ENCODE measurements at places on chromosomes 7 and 10.

DNA sequence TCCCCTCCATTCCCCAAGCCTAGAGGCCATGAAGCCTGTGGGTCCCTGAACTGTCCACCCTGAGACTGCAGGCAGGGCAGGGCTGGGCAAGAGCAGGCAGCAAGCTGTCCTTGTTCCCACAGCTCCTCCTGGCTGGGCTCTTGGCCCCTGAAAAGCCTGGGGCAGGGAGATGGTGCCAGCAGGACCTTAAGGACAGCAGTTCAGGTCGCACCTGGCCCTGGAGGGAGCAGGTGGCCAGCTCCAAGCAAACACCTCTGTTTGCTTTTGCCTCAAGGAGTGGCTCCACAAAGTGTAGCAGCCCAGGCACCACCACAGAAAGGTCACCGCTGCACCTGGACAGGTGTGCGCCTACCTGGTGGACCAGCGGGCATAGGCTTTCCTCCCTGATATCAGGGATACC lies 5.2 kb downstream of the RET start:
- DNase-seq: no peak

DNA sequence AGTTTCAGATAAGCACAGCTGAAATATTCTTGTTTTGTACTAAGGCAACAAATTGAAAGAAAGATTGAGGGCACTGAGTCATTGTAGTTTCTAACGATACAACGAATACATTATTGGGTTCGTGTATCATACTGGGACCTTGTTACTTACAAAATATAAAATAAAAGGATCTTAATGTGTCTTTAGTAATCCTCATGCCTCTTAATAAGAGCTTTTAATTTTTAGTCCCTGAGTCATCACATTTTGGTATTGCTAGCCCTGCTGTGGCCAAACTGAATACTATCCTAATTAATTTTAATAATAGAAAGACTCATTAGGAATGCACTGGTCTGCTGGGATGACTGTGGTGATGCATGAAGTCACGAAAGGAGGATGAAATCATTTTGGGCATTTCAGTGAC lies 309.7 kb downstream of the EXOC4 start:
- DNase-seq: no peak

DNA sequence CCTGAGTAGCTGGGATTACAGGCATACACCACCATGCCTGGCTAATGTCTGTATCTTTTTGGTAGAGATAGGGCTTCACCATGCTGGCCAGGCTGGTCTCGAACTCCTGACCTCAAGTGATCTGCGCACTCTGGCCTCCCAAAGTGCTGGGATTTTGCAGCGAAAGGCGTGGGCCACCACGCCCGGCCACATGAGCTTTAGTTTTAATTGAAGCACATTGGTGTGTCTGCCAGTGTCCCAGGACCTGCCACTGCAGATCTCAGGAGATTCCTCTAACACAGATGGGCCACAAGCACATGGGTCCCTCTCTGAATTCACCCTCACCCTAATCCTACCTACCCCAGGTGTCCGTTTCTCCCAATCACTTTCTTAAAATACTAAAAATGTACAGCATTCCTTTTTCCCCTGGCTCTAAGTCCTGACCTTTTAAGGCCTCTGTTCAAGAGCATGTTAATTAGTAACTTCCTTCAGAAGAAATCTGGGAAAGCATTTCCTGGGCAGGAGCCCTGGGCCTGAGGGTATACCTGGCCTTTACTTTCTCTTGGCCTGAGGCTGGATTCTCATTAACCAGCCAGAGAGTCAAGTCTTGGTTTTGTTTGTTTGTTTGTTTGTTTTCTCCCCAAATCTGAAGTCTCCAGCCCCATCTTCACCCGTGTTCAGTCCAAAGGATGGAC lies 82.6 kb downstream of the PRPF18 start:
- DNase-seq: no peak

- no peak for DNase-seq
Observed at GRCh38 chr7:150642926-150643325, 10.7 kb upstream of the GIMAP6 start.

- DNase-seq: peak; percentile 64
Observed at GRCh38 chr7:150451097-150451793, 815 bp downstream of the GIMAP8 start.

GRCh38 chr10:49053053-49053997 lies 62.0 kb downstream of the VSTM4 start:
- no peak for DNase-seq

- DNase-seq: no peak
Observed at GRCh38 chr7:24974026-24974832, 5.7 kb downstream of the OSBPL3 start.

- no peak for DNase-seq
Observed at GRCh38 chr7:29975561-29975960, 14.0 kb downstream of the SCRN1 start.

DNA sequence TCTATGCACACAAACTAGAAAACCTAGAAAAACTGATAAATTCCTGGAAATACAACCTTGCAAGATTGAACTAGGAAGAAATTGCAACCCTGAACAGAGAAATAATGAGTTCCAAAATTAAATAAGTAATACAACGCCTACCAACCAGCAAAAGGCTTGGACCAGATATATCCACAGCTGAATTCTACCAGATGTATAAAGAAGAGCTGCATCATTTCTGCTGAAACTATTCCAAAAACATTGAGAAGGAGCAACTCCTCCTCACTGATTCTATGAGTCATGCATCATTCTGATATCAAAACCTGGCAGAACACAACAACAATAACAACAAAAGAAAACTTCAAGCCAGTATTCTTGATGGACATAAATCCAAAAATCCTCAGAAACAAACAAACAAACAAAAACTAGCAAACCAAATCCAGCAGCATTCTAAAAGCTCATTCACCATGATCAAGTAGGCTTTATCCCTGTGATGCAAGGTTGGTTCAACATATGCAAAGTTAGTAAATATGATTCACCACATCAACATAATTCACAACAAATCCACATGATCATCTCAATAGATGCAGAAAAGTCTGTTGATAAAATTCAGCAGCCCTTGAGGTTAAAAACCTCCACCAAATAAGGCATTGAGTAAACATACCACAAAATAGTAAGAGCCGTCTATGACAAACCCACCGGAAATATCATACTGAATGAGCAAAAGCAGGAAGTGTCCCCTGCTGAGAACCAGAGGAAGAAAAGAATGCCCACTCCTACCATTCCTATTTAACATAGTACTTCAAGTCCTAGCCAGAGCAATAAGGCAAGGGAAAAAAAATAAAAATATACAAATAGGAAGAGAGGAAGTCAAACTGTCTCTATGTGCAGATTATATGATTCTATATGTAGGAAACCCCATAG lies 98.2 kb downstream of the PCDH15 start:
- no peak for DNase-seq
